ENCODE measurements at places on chromosomes 13 and 19.

DNA sequence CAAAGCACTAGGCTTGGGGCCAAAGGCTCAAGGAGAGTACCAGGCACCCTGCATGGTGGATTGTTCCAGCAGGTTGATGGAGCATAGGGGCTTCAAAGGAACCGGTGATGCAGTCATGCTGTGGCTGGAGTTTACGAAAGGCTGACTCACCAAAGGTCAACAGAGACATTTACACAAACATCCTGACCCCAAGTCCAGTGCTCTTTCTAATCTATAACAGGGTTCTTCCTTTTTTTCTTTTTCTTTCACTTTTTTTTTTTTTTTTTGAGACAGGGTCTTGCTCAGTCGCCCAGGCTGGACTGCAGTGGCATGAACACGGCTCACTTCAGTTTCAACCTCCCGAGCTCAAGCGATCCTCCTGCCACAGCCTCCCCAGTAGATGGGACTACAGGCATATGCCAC, 35.6 kb upstream of the TPTE2 start:
- no peak for DNase-seq

- no peak for DNase-seq
These were observed 22.2 kb upstream of the LRP3 start for GRCh38 chr19:33171916-33172359.

DNA sequence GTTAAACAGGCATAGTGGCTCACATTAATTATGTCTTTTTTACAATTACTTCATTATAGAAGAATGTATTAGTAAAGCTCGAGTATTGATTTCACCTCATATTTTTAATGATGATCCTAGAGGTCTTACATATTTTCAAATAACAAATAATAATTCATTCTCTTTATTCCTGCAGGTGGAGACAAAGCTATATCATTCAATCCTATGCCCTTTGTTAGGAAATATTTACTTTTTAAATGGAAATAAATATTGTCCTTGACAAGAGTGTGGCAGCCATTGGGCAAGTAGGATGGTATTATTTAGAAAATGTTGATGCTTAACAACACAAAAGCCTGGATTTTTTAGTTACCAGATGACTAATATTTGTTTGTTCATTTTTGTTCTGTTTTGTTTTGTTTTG, 127.6 kb downstream of the COG6 start:
- DNase-seq = no peak

DNA sequence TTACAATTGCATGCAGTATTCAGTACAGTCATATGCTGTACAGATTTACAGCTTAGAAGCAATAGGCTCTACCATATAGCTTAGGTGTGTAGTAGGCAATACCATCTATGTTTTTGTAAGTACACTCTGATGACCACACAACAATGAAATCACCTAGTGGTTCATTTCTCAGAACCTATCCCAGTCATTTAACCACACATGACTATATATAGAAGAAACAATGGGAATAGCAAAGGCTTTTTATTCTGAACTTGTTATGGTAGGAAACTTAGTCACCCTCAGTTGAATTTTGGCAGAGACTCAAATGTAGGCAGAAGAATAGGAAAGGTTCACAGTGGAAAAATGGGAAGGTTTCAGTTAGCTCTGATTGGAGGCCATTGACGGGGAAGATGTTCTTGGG, 1075.1 kb upstream of the MIR17HG start:
- DNase-seq = no peak

DNA sequence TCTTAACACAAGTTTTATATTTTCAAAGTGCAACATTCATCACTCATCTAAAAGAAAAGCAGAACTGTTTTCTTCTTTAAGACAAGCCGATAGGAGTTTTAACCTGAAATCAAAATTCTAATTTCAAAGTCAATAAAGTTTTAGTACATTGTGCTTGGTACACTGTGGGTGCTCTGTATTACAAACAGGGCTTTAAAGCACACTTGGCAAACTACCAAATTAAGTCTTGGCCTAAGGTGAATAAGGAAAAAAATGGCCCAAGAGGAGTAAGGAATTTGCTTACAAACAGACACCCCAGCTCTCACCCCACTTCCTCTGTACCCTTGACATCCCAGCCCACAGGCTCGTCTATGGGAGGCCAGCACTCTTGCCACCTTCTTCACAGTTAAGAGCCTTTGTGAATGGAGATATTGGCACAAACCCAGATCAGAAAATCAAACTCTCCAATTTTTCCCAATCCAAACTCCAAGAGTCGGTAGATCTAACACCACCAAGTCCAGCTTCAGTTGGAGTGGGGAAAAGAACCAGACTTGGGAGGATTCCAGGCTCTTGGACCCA, 66.0 kb downstream of the ABCC4 start:
- DNase-seq = no peak

DNA sequence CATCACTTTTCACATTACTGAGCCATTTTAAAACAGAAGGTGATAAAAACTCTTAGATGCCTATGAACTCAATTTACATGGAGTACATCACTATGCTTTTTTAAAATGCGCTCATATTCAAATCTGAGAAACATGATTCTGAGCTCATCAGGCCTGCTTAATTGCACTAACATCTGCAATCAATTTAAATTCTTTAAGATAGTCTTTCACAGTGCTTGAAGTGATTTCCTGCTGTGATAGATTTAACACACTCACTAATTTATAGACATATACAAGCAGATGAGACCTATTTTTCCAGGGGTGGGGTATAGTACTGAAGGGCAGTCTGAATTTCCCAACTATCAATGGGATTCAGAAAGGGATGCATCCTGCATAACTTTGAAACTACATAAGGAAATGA, 82.9 kb downstream of the DIAPH3 start:
- no peak for DNase-seq

DNA sequence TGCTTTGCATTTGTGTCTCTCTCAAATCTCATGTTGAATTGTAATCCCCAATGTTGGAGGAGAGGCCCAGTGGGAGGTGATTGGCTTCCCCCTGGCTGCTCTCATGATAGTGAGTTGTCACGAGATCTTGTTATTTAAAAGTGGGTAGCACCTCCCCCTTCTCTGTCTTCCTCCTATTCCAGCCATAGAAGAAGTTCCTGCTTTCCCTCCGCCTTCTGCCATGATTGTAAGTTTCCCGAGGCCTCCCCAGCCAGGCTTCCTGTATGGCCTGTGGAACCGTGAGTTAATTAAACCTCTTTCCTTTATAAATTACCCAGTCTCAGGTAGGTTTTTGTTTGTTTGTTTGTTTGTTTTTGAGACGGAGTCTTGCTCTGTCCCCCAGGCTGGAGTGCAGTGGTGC, 3.8 kb downstream of the LILRA4 start:
- DNase-seq = no peak

DNA sequence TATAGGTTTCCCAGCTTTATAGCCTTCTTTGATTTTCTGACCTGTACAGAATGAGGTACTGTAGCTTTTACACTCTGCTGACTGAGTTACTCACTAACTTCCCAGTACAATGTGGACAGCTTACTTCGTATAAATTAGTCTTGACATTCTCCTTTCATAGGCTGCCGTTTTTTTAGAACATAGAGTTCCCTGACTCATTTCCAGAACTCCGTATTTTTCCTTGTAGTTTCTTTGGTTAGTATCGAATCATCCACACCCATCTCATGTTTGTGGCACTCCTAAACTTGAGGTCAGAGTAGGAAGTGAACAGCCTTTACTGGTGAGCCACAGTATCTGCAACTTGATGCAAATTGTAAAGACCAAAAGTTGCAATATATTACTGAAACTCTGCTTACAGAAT, 303.9 kb downstream of the SLITRK5 start:
- no peak for DNase-seq

GRCh38 chr13:50189450-50189849, 174.2 kb downstream of the KCNRG start:
- no peak for DNase-seq

DNA sequence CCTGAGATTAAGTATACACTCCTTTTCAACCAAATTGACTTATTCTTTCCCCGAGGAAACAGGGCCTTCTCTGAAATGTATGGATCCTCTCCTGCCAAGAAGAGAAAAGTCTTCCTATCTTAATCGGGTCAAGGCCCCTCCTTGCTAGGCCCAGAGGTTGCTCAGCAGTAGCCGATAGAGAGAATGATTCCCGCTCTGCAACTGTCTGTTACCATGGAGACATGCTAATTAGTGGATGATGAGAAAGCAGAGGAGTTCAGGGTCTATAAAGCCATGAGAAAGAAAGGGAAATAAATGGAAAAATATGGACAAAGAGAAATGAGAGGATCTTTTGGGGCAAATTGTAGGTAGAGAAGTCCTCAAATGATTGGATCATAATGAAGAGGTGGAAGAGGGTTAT, 103.5 kb downstream of the POU4F1 start:
- no peak for DNase-seq

- DNase-seq = no peak
These were observed 28.2 kb downstream of the UNC13A start for GRCh38 chr19:17659996-17660395.

- no peak for DNase-seq
These were observed 208.7 kb downstream of the EFNB2 start for GRCh38 chr13:106326751-106327150.

DNA sequence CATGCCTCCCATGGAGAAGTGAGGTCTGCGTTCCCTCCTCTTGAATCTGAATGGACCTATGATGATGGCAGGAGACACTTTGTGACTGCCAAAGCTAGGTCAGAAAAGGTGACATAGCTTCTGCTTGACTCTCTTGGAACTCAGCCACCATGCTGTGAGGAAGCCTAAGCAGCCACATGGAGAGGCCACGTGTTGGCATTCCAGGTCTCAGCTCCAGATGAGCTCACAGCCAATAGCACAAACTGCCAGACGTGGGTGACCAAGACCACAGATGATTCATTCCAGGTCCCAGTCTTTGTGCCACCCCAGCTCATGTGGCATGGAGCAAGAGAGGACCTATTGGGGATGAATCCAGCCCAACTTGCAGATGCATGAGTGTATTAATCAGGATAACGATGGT, 8.7 kb upstream of the GGACT start:
- DNase-seq = no peak

- no peak for DNase-seq
These were observed 731.0 kb downstream of the SLITRK1 start for GRCh38 chr13:83151308-83151660.

GRCh38 chr13:63901630-63902029, 2486.0 kb upstream of the PCDH20 start:
- DNase-seq = no peak

- no peak for DNase-seq
These were observed 148.9 kb downstream of the USP12 start for GRCh38 chr13:27022571-27023311.

DNA sequence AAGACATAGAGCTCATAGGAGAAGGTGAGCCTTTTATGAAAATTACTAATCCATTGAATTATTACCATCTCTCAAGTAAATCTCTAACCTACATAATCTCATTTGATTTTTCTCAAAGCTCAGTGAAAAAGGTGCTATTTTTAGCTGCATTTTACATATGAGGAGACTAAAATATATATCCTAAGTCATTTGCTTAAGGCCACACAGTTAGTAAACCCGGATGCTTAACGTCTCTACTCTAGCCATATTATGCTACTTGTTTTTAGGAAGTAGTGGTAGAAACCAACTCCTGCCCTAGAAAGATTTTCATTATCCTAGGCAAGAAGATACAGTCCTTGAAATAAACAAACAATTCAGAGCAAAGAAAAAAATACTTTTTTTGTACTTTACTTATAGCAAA, 108.9 kb downstream of the RBM26 start:
- no peak for DNase-seq

- DNase-seq = no peak
These were observed 204.5 kb downstream of the PDS5B start for GRCh38 chr13:32790731-32791130.

DNA sequence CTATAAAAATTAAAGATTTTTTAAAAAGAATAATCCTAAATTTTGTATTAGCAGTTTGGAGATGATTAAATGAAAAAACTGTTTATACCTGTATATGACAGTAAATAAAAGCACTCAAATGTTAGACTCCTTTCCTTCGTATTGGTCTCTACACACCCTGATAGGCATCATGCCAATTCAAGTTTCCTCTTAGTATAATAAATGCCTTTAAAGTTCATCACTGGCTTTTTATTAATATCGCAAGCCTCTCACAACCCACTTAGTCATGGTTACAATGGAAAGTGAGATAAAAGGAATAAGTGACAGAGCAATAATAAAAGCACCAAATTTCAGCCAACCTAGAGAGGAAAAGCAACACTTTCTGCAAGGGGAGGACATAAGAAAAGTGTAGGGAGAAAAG, 102.2 kb downstream of the PIBF1 start:
- DNase-seq = no peak

GRCh38 chr19:16579381-16579780, 7.2 kb upstream of the SLC35E1 start:
- DNase-seq = no peak

GRCh38 chr13:34611671-34612070, 330.4 kb upstream of the NBEA start:
- DNase-seq = no peak

DNA sequence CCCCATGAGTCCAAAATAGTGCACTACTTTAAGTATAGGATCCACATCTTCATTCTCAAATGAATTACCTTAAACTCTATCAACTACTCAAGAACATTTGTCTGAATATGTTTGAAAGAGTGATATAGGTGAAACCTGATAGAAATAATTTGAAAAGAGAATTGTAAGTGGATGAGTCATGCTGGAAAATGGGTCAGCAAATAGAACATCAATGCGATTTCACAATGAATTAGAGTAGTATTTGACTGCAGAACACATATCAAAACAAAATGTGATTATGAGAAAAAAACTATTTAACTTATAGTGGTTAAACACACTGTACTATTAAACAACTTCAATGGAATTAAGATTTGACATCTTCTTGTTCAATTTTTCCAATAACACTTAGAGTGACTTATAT, 300.6 kb upstream of the KLHL1 start:
- no peak for DNase-seq

GRCh38 chr13:40064154-40065097, 409.0 kb downstream of the COG6 start:
- DNase-seq = no peak

DNA sequence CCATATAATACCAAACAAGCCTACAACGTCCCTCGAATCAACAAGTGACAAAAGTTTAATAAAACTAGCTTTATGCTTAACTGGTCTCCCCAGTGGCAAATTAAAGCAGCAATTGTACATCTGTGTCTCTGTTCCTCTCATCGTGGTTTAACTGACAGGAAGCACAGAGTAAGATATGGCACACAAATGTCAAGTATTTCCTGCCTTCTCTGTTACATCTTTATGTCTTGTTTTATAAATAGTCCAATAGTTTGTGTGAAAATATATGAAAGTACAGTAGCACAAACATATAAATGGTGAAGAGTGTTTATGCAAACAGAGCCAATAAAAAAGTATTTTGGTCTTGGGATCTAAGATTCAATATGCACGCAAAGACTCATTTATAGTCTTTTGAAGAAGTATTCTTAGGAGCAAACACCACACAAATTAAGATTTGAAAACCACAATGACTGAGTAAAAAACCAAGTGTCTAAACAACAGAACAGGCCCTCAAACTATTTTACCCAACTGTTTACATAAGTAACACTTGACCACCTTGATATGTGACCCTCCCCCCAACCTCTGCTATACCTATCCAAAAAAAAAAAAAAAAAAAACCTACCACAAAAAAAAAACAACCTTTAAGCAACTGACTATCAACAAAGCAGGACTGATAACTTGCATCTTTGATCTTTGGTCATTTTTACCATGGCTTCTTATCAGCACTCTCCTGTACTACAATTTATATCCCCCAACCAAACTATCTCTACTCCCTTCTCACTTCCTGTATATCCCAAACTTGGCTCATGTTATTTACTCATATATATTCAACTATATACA, 14.0 kb downstream of the ELF1 start:
- DNase-seq = no peak
